ENCODE measurements at places on chromosomes 5 and 9.

- DNase-seq: no peak
These were observed 224.1 kb upstream of the ISL1 start for GRCh38 chr5:51159164-51159563.

GRCh38 chr5:112668016-112668415 is 69.7 kb upstream of the APC start:
- no peak for DNase-seq

DNA sequence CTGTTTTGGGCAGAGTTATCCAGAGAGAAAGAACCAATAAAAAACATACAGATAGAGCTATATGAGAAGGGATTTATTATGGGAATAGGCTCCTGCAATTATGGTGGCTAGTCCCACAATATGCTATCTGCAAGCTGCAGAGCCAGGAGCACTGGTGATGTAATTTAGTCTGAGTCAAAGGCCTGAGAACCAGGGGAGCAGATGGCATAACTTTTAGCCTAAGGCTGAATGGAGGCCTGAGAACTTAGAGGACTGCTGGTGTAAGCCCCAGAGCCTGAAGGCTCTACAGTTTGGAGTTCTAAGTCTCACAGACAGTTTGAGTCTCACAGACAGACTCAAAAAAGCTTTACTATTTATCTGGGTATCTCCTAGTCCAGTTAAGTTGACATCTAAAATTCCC is 263.8 kb downstream of the FBXL7 start:
- no peak for DNase-seq

DNA sequence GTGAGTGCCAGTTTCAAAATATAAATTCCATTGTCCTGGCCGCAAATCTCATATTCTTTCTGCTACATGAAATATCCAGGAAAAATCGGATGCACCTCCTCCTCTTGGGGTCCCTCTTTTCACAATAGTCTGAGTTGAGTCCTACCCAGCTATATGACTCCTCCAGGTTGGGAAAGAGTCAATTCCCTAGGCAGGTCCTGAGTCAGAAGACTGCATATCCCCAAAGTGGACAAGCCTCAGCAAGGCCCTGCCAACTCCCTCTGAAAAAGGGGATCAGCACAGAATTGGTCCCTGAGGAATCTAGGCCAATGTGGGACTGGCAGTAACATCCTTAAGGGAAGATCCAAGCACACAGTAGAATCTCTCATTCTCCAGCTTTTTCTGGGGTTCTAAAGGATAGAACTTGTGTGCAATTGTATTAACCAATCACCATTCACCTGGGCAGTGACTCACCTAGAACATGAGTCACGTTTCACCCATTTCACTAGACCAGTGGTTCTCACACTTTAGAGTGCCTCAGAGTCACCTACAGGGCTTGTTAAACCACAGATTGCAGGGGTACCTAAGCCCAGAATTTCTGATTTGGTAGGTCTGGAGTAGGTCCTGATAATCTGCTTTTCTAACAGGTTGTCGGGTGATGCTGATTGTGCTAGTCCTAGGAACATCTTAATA is 44.7 kb upstream of the TMEM215 start:
- DNase-seq: no peak

GRCh38 chr9:87275047-87275725 is 222.5 kb upstream of the DAPK1 start:
- no peak for DNase-seq

DNA sequence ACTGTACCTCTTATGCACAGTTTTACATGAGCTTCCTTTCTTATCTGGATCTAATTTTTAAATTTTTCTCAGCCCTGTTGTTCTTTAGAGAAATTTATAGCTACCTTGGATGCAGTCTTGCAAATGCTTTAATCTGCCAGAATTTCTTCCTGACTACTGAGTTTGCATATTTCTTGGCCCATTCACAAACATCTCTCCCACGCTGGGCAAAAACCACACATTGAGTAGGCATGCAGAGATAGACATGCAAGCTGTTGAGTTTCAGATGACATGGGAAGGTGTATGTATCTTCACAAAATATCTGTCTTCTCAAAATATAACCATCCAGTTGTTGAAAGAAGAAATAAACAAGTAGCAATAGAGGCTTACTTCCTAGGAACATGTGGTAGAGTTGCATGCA is 101.2 kb downstream of the PARP8 start:
- DNase-seq: no peak

- DNase-seq: no peak
These were observed 257.0 kb upstream of the PRR16 start for GRCh38 chr5:120207129-120207528.

DNA sequence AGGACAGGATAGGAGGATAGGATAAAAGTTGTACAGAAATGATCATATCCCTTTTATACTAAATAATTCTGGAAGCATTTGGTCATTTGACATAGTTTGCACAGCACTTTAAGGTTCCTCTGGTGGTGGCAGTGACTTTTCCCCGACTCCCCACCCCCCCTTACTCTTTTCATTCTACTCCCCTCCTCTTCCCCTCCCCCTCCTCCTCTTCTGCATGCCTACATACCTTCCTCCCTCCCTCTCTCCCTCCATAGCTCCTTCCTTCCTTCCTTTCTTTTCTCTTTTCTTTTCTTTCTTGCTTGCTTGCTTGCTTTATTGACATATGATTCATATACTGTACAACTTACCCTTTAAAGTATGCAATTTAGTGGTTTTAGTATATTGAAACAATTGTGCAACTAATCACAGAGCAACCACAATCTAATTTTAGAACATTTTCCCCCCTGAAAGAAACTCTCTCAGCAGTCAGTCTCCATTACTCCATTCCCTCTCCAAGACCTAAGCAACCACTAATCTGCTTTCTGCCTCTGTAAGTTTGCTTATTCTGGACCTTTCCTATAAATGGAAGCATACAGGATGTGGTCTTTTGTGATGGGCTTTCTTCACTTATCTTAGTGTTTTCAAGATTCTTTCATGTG is 159.0 kb downstream of the HACD4 start:
- DNase-seq: peak; percentile 32

- no peak for DNase-seq
These were observed 13.8 kb upstream of the ERGIC1 start for GRCh38 chr5:172820046-172820767.

- no peak for DNase-seq
These were observed 63.6 kb upstream of the MAMDC2 start for GRCh38 chr9:69980041-69980440.

- no peak for DNase-seq
These were observed 15.9 kb upstream of the ADAMTS16 start for GRCh38 chr5:5124231-5124630.

- no peak for DNase-seq
These were observed 41.1 kb upstream of the DAB2 start for GRCh38 chr5:39465843-39466242.

DNA sequence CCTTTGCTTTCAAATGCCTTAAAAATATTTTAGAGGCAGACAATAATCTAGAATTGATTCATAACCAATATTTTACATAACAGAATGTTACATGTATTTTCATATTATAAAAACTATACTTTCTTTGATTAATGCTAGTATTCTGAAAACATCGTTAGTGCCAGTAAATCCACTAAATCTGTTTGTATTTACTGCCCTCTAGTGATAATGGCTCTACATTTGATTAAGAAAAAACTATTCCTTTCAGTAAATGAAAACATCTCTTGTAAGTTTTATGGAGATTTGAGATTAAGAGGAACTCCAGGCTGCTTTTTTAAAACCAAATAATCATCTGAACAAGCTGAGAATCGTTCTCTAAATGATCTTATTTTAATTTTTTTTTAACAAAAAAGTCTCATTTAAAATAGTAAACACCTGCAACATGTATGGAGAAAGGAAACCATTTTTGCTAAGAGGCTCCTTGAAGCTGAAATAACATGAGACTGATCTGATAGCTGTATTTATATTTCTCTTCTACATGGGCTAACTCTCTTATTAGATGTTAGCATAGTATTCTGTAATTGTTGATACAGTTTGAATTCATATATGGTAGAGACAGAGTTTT is 424.7 kb downstream of the RAB3C start:
- DNase-seq: no peak

DNA sequence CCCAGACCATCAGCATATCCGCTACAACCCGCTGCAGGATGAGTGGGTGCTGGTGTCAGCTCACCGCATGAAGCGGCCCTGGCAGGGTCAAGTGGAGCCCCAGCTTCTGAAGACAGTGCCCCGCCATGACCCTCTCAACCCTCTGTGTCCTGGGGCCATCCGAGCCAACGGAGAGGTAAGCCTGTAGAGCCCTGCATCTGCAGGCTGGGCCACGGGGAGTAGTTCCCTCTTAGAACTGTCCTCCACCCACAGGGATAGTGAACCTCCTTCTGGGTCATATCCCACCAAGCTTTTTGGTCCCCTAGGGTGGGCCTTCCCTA is 569 bp downstream of the GALT start:
- DNase-seq: no peak

- no peak for DNase-seq
These were observed 375.9 kb downstream of the ARRDC3 start for GRCh38 chr5:91007251-91007650.

DNA sequence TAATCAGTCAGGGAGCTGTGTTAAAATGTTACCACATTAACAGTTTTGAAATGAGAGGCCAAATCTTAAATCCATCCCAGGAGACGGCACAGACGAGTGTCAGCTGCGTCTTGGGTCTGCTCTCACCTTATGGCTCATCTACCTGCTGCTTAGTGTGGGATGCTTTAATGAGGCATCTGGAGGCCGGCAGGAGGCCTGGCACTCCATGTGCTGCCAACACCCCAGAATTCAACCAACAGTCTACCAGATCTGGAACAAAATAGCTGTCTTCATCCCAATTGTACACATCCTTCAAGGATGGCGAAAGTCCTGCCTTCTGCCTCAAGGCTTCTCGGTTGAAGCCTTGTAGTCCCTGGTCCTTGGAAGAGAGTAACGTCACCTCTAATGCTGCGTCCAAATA is 12.0 kb downstream of the PRKACG start:
- no peak for DNase-seq

GRCh38 chr9:123453076-123453667 is 97.2 kb downstream of the CRB2 start:
- no peak for DNase-seq

GRCh38 chr5:10586008-10586407 is 22.1 kb downstream of the ANKRD33B start:
- DNase-seq: no peak

DNA sequence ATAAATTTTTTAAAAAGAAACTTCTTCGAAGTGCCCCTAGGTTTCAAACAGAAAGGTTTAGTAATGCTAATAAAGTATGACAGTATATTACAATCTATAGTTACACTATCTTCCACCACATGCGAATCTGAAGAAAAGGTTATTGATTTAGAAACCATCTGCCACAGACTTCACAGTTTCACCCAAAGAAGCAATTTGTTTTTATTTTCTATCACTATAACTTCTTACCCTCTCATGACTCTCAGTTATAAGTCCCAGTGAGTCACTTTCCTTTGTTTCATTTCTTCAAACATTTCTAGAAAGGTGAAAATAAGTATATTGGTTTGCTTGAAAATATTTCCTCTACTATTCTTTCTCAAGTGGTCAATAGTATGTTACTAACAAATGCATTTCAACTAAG is 93.6 kb downstream of the MCTP1 start:
- DNase-seq: no peak

Data from fibroblast of the conjunctiva (primary cell).